Hindlimb muscle (tissue), 1 donor: ENCODE measurements at places on chromosomes 4 and X. TPM values are rescaled to one million over a fixed set of nuclear protein-coding genes. Genes with fewer than 3 reads are reported as not detected.

EVC gene
- 17.2 TPM for polyA plus RNA-seq

DNA sequence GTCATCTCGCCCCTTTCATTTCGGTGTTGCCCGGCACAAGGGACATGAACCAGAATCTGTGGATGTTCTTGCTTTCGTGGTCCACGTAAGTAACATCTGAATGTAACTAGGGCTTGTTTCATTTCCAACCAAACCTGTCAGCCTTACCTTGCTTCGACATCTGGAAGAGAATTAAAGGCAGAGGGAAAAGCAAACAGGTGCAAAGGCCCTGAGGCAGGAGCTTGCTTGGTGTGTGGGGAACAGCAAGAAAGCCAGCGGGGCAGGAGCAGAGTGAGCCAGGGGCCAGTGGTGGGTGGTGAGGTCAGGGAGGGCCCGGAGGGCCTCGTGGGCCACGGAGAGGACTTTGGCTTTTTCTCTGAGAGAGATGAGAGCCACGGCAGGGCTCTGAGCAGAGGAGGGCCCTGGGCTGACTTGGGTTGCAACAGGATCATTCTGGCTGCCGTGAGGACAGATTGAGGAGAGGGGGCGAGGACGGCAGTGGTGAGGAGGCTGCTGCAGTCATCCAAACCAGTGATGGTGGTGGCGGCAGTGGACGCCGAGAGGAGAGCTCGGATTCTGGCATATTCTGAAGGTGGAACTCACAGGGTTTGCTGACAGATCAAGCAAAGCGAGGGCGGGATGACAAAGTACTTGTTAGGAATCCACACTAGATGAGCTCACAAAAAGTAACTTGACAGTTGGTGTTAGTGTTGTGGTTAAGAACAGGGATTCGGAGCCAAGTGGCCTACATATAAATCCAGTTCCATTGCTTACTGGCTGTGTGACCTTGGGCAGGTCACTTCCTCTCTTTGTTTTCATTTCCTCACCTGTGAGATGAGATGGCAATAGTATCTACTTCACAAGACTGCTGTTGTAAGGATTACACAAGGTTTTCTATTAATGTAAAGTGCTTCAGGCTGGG lies 6.8 kb upstream of the WDR13 start:
- DNase-seq: no peak

- DNase-seq: no peak
Measured at GRCh38 chrX:4239650-4240540, 526.4 kb upstream of the PRKX start.

DNA sequence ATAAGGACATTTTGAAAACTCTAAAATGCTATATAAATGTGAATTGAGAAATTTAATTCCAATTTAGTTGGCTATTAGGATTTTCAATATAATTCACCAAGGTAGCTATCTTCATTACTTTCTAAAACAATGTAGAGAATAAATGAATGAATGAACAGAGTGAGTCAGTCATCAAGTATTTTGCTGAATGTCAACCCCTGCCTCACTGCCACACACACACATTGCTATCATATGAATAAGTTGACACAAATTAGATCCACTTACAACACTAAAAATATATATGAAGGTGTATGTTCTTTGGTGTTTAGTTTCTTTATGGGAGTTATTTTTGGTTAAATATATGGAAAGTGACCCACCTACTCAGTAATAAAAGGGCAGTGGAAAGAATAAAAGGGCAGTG lies 141.4 kb upstream of the SMIM10 start:
- no peak for DNase-seq

DNA sequence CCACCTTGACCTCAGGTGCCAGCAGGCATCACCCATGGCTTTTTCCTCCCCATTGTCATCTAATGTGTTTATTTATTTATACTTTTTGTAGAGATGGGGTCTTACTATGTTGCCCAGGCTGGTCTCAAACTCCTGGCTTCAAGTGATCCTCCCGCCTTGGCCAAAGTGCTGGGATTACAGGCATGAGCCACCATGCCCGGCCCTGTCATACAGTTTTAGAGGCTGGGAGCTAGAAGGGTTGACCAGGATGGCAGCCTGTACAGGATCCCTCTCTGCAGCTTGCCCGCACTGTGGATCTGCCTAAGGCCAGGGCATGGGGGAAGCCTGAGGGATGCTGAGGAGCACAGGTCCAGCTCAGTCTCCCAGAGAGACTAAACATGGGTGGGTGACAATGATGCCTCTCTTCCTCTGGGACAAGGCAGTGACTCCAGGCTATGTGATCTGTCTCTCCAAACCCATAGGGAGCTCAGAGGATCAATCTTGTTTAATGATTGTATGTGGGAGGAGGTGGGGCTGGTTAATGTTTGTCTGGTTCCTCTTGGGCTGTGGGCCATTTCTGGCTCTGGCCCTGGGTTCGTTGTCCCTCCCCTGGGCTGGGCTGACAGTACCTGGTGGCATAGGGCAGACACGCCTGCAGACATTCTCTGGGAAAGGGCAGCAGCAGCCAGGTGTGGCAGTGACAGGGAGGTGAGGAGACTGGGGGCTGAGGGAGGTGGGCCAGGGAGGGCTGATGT lies 8.3 kb upstream of the GJB1 start:
- DNase-seq: no peak
